GM04503 (cell line): ENCODE measurements at places on chromosomes 3 and 15.

GRCh38 chr3:136194409-136195257 is 1.5 kb downstream of the MSL2 start:
- DNase-seq: no peak

DNA sequence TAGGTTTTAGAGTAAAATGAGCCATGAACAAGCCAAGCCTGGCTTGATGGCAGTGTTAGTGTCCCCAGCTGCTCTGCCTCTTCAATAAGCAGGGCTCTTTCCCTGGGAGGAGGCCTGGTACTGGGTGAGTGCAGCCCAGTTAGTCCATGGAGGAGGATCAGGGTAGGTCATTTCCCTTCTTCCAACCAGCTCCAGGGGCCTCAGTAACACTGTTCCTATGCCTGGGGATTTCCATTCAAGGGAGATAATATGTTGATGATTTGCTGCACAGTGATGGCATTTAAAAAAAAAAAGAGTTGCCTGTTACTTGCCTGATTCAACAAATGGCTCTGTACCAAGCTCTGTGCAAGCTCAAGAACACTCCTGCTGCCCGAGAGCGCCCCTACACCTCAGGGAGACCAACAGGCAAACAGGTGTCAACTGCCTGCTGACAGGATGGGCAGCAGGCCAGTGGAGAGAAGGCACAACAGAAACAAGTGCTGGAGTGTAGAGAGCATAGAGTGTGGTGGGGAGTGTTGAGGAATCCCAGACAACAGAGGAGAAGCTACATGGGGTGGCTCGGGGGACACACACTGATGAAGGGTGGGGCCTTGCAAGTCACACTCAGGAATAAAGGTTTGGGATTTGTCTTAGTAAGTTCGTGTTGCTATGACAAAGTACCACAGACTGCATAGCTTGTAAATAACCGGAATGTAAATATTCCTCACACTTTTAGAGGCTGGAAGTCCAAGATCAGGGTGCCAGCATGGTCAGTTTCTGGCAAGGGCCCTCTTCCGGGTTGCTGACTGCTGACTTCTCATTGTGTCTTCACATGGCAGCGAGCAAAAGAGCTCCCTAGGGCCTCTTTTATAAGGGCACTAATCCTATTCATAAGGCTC is 78.6 kb upstream of the PXYLP1 start:
- no peak for DNase-seq

DNA sequence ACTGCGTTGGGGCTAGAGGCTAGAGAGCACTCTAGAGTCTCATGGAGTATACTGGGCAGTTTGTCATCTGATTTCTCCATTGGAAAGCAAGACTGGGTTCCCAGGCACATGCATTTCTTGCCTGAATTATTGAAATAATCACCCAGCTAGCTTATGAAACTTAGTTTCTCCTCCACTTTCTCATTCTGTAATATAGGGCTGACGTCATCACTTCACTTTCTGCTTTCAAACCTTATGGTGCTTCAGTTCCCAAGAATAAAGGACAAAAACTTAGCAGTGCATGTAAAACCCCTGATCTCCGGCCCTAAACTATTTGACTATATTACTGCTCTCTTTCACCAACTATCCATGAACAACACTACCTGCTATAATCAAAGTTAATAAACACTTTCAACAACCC is 147.9 kb downstream of the IGSF11 start:
- DNase-seq: no peak

GRCh38 chr15:31381801-31382712 is 55.4 kb downstream of the KLF13 start:
- DNase-seq: no peak

GRCh38 chr3:45227071-45227820 is 1.2 kb upstream of the TMEM158 start:
- no peak for DNase-seq

- DNase-seq: no peak
Observed at GRCh38 chr15:93042691-93043378, 46.2 kb downstream of the RGMA start.

GRCh38 chr3:53680028-53680427 is 166.2 kb downstream of the CHDH start:
- no peak for DNase-seq

DNA sequence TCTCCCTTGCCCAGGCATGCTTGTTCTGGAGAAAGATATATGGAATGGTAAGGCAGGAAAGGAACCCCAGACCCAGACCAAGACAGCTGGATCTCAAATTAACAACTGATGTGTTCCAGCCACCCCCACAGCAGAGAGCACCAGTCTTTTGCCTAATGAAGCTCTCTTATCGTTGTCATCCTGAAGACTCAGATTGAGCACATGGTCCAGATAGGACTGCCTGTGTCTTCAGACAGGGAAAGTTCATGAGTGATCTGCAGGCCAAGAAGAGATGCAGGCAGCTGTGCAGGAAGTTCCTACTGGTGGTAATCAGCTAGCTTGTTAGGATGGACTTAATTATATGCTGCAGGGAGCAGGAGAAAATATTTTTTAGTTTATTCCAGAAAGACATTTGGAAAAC is 53.3 kb downstream of the PPP2R3A start:
- DNase-seq: peak; percentile 7
